ENCODE measurements at places on chromosomes 5 and 9. TPM values are rescaled to one million over a fixed set of nuclear protein-coding genes. Genes with fewer than 3 reads are reported as not detected.

GRCh38 chr5:109161914-109162683 lies 247.7 kb downstream of the PJA2 start:
- no peak for DNase-seq

C9orf50 gene
- total RNA-seq: not detected

DNA sequence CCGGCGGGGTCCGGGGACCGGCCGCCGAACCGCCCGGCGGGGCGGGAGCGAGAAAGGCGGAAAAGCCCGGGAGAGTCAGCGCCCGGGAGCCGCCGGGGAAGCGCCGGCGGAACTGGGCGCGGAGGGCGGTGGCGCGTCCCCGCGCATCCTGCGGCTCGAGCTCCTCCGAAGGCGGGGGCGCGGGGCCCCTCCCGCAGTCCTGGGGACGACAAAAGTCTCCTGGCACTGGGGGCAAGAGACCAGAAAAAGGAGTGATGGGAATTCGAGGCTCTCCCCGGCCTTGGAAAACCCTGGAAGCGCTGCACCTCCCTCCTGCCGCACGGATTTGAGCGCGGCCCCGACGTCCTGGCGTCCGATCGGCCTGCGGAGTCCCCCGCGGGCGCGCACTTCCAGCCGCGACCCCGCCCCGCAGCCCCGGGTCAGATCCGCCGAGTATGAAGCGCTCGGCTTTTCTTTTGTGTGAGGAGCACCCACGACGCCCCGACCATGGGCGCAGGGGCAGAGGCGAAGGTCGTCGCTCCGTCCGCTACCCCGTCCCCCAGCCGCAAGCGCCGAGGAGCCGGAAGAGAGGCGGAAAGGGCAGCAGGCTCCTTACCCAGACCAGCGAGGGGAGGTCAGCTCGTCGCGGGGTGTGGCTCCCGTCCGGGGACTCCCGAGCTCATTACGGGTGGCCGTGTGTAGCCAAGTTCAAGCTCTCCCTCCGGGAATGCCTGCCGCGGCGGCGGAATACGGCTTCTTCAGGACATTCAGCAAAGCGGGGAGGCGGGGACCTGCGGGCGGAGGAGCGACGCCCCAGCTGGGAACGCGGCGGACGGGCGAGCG lies at the start of gene EPB41L4A:
Gene EPB41L4A (minus strand): TSS at position 114 of the 822 bp plus-strand sequence. CDS start 238 bp downstream, outside the sequence.
- DNase-seq: no peak

IFNA16 gene
- total RNA-seq: not detected

FCHSD1 gene
- 8.8 TPM for total RNA-seq

DNA sequence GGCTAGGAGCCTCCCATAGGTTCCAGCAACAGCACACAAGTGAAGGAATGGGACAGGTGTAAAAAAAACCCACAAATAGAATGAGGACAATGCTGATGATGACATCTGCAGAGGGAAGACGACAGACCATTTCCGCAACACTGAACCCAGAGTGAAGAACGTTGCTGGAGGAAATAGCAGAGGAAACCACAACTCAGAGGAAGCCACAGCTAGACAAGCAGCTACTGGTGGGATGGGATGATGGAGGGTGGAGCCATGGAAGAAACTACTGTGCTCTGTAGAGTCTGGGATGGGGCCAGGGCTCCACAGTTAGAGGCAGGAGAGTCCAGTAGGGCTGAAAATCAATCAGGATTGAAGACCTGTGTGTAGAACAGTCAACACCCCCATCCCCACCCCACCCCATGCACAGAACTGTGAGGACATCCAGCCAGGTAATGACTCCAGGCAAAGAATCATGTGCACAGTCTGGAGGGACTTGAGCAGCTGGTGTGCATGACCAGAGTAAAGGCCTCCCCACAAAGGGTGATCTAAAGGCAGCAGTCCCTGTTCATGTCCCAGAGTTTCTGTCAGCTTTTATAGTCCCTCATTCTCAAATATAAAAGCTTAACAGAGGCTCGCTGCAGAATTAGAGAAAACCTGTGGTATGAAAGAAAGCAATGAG lies 65.2 kb upstream of the SPIN1 start:
- no peak for DNase-seq

- no peak for DNase-seq
These were observed 3.9 kb upstream of the SPATA9 start for GRCh38 chr5:95686651-95687050.

Data from G401 (cell line).